ENCODE measurements at places on chromosomes 12 and 14. TPM values are rescaled to one million over a fixed set of nuclear protein-coding genes. Genes with fewer than 3 reads are reported as not detected.

RTL1 gene
- not detected for total RNA-seq

- DNase-seq = no peak
These were observed 506.5 kb downstream of the TMEM117 start for GRCh38 chr12:44342371-44342770.

DNA sequence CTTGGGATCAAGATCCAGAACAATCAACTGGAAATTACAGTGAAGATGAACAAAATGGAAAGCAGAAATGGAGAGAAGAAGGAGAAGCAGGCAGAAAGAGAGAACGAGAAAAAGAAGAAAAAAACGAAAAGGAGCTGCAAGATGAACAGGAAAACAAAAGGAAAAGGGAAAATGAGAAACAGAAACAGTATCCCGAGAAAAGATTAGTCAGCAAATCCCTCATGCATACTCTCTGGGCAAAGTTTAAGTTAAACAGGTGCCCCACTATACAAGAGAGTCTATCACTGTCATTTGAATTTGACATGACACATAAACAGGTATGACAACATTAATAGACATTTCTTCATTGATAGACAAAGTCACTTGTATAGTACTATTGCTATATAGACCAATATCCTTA, 5.0 kb downstream of the NANOGNB start:
- DNase-seq = no peak

DNA sequence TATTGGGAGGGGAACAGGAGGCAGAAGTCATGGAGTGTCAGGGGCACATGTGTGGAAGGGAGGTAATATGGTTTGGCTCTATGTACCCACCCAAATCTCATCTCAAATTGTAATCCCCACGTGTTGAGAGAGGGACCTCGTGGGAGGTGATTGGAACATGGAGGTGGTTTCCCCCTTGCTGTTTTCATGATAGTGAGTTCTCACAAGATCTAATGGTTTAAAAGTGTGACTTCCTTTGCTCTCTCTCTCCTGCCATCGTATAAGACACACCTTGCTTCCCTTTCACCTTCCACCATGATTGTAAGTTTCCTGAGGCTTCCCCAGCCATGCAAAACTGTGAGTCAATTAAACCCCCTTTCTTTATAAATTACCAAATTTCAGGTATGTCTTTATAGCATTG, 41.6 kb upstream of the CDK17 start:
- DNase-seq = no peak

DNA sequence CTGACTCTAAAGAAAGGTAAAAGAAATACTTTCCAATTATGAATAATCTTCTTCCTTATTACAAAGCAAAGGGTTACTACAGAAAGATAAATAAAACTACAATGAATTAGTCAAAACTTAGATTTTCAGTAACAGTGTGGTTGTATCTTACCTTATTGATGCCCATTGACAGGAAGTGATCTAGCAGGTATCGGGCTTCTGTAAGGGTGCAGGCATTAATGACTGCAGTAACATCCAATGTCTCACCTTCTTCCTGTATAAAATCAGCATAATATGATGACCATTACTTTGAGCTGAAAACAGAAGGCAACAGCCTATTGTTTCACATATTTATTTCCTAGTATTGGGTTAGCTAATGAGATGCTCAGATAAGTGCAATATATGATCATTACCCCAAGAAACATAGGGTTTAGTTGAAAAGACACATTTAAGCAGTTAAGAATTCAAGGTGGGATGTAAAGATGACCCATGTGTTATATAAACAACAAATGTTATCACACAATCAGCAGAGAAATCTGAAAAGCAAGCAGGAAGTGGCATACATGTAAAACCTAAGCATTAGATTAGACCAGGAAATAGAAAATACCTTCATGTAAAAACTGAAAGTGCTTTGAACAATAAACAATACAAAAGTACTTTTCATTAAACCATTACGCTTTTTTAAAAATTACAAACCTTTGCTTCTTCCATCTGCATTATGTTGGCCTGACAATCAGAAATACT, 111.2 kb downstream of the KIF21A start:
- no peak for DNase-seq

All from HT-29 (cell line).